ENCODE measurements at places on chromosomes 4 and X. TPM values are rescaled to one million over a fixed set of nuclear protein-coding genes. Genes with fewer than 3 reads are reported as not detected.

Gene CENPC
- 27.6 TPM for total RNA-seq

- no peak overlapping the region for H3K4me3 ChIP-seq
- peaks cover 14% of the 10 kb centered on the region for H3K4me1 ChIP-seq
- H3K36me3 ChIP-seq: peaks cover 19% of the 10 kb centered on the region
- DNase-seq: no peak
- no peak overlapping the region for H3K27ac ChIP-seq
Observed at GRCh38 chrX:119784747-119785446, 6.5 kb downstream of the RPL39 start.

- H3K36me3 ChIP-seq: no peaks in the 10 kb centered on the region
- H3K27me3 ChIP-seq: peaks cover 6% of the 10 kb centered on the region
- no peak overlapping the region for H3K27ac ChIP-seq
- no peak overlapping the region for H3K4me3 ChIP-seq
Observed at GRCh38 chr4:167421201-167421600, 186.9 kb upstream of the SPOCK3 start.

DNA sequence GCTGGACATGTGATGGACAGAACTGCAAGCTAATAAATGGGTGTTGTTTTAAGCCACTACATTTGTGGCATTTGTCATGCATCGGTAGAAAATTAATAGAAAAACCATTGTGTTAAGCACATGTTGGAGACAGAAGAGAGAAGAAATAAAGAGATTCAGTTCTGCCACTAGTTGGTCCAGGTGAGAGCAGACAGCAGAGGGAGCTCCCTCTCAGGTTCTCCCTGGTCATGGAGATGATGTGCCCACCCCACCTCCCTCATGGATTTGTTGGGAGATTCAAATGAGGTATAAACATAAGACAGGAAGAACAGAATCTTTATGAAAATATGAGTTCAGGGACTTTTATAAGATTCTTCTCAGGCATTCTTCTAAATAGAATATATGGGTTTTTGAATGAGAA lies 36.8 kb upstream of the OCIAD2 start:
- DNase-seq: no peak
- no peak overlapping the region for H3K4me3 ChIP-seq
- no peak overlapping the region for H3K27ac ChIP-seq

Gene CPEB2
- total RNA-seq: 4.8 TPM

Gene NWD2
- total RNA-seq: 0.02 TPM

DNA sequence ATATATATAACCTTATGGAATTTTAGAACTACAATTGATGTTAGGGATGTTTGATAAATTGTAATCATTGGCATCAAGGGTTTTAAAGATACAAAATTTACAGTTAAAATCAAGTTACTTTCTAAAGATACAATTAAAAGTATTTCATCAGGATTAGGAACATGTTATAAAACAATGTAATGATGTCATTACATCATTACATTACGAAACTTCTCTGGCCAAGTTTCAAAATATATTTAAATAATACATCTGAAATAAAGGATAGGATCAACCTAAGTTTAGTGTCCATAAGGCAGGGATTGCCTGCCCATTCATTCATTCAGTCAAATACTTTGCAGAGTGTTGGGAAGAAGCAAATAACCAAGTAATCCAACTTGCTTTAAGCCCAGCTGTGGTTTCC lies 75.1 kb downstream of the TENM3 start:
- no peak for DNase-seq
- no peaks in the 10 kb centered on the region for H3K27me3 ChIP-seq
- no peak overlapping the region for H3K27ac ChIP-seq
- peaks cover 21% of the 10 kb centered on the region for H3K36me3 ChIP-seq
- H3K4me1 ChIP-seq: peaks cover 3% of the 10 kb centered on the region

- no peak for DNase-seq
- peak overlapping the region; percentile 6 for H3K27ac ChIP-seq
- peaks cover 11% of the 10 kb centered on the region for H3K4me1 ChIP-seq
- H3K36me3 ChIP-seq: peaks cover 4% of the 10 kb centered on the region
- no peak overlapping the region for H3K4me3 ChIP-seq
Observed at GRCh38 chr4:123631786-123632692, 235.4 kb downstream of the SPRY1 start.

DNA sequence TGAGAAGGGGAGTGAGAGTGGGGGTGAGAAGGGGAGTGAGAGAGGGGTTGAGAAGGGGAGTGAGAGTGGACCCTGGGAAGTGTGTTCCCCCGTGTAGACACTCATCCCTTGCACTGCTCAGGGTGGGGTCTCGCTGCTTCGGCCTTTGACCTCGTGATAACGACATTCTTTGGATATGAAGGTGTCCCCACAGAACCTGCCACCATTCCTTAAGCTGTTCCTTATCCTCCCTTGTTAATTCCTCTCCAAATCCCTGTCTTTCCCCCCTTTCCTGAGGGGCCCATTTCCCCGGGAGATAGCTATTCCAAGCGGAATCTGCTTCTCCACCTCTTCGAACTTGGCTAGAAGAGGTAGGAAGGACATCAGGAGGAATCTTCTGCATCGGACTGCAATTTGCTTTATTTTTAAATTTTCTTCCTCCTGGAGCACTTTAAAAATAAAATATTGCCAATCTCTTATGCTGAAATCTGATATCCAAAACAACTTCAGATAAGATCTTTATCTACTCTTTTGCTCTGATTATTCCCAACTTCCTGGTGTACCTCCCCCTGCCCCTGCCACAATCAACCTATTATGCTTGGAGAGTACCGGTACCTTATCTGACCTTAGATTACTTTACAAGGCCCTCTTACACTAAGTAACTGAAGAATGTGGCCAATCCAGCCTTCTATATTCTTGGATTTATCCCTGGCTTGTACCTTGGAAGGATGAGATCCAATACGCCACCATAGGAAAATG lies 15.6 kb downstream of the TRIML1 start:
- H3K27ac ChIP-seq: no peak overlapping the region
- no peak overlapping the region for H3K4me3 ChIP-seq
- no peak for DNase-seq
- no peaks in the 10 kb centered on the region for H3K4me1 ChIP-seq
- H3K36me3 ChIP-seq: peaks cover 5% of the 10 kb centered on the region

Gene AFM
- total RNA-seq: not detected

Gene SHROOM3
- total RNA-seq: 62.7 TPM

DNA sequence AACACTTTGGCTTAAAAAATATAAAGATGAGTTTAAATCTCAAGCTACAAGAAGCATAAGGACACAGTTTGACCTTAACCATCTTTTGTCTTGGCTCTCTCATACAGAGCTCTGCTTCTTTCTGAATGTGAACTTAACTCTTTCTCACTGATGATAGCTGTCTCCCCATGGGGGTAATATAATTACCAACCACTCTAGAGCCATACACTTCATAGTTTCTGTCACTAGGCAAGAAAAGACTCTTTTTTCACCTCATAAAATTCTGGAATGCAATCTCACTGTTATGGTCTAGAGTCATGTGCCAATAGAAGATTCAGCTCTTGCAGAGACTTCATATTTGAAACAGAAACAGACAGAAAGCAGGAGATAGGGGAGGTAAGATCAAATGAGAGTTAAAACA lies 481.7 kb upstream of the AGA start:
- no peak overlapping the region for H3K27ac ChIP-seq
- no peak for DNase-seq
- H3K4me1 ChIP-seq: no peaks in the 10 kb centered on the region
- H3K27me3 ChIP-seq: no peaks in the 10 kb centered on the region
- H3K36me3 ChIP-seq: peaks cover 4% of the 10 kb centered on the region

DNA sequence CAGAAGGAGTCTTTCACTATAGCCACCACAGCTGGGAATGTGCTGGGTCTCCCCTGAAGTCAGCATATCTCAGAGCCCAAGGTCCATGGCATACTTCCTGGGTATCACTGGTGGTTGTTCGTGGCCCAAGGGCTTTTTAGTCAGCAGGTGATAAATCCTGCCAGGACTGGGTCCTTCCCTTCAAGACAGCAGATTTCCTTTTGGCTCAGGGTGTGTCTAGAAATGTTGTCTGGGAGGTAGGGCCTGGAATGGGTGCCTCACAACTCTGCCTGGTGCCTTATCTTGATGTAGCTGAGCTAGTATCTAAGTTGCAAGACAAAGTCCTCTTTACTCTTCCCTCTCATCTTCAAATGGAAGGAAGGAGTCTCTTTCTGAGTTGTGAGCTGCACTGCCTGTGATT lies 102.4 kb upstream of the TMLHE start:
- peaks cover 2% of the 10 kb centered on the region for H3K4me1 ChIP-seq
- H3K27ac ChIP-seq: no peak overlapping the region
- H3K36me3 ChIP-seq: peaks cover 2% of the 10 kb centered on the region
- no peak for DNase-seq

Gene COL25A1
- 55.8 TPM for total RNA-seq

Gene SORCS2
- 7.1 TPM for total RNA-seq
